ENCODE measurements at places on chromosomes 3 and 15.

DNA sequence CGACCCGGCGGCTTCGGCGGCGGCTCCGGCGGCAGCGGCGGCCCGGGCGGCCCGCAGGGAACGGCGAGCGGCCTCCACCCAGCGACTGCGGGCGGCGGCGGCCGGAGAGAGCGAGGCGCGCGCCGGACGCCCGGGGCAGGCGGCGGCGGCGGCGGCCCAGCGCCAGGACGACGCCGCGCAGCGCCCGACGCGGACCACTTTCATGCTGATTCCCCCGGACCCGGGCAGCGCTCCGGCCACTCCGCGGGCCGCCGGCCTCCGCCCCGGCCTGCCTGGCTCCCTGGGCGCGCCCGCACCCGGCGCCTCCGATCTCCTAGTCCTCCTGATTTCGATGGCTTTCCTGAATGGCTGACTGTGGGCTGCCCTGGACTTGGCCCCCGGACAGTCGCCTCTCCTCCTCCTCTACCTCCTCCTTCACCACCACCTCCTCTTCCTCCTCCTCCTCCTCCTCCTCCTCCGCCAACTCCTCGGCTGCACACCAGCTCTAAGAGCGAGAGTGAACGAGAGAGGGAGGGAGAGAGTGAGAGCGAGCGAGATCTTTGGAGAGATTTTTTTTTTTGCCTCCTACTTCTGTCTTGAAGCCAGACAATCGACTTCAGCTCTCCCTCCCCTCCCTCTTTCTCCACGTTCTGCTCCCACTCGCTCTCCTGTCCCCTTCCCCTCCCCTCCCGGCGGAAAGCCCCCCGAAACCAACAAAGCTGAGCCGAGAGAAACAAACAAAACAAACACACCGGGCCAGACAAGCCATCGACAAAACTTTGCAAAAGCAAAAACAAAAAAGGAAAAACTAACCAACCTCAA lies 844 bp downstream of the NR2F2 start:
- no peak for DNase-seq

DNA sequence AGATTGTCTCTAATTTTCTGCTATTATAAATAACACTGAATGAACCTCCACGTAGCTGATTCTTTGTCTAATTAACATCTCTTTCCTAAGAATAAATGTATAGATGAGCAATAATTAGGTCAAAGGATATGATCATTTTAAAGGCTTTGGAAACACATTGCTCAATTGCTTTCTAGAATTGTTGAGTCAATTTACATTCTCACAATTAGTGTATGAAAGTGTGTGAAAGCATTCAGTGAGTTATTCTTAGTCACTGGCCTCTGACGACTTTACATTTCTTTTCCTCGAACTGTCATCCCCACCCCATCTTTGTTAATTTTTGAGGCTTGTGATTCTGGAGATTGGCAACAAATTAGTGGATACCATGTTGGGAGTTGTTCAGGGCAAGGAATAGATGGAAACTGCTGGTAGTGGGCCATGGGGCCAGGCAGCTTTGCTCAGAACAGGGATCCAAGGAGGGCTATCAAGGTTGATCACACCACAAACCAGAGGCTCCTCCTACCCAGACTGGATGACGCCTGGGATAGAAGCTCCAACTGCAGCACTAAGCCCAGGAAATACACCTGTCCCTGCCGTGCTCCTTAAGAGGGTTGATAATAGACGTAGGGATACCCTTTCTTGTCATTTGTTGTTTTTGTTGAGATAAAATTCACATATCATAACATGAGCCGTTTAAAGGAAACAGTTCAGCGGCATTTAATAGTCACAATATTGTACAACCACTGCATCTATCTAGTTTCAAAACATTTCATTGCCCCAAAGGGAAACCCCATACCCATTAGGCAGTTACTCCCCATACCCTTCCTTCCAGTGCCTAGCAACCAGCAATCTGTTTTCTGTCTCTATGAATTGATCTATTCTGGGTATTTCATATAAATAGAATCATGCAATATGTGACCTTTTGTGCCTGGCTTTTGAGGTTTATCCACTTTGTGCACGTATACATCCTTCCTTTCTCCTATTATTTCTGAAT lies 27.9 kb downstream of the EIF1B start:
- DNase-seq = no peak

GRCh38 chr3:33919312-33920120 lies 121.1 kb downstream of the PDCD6IP start:
- DNase-seq = no peak

DNA sequence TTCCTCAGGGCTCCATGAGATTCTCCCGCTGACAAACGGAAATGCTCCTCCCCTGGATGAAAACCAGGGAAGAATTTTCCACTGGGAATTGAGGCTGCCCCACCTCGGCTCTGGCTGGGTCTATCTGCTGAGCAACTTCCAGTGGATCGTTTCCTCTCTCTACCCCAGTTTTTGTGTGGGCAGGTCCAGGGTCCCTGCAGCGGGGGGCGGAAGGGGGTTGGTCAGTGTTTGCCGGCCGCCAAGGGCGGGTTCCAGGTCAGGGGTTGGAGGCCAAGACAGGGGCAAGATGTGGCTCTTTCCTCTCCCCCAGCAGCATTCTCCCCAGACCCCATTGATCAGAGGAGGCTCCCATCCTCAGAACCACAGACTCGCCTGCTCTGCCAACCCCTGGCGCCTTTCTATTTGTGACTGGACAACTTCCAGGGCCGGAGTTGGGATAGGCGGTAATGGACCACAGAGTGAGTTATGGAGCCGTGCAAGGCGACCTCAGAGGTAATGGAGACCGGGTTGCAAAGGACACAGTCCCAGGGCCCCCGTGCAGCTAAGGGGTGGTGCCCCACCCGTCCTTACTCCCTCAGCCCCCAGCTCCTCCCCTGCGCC lies 92.2 kb downstream of the WNT7A start:
- DNase-seq = no peak

- peak; percentile 60 for DNase-seq
These were observed 32.7 kb downstream of the GLDN start for GRCh38 chr15:51374131-51374530.

DNA sequence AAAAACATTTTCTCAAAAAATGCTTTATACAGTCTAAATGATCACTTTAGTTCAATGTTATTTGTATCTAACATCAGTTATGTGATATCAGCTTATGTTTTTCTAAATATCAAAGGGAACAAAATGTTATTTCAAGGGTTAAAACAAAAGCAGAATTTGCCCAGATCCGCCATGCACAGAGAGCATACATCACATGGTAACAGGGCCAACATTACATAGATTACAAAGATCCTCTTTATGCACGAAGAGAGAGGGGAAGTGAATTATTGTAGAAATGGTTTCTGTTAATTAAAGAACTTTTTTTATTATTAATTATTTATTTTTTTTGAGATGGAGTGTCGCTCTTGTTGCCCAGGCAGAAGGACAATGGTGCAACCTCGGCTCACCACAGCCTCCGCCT lies 100.8 kb upstream of the MME start:
- no peak for DNase-seq

DNA sequence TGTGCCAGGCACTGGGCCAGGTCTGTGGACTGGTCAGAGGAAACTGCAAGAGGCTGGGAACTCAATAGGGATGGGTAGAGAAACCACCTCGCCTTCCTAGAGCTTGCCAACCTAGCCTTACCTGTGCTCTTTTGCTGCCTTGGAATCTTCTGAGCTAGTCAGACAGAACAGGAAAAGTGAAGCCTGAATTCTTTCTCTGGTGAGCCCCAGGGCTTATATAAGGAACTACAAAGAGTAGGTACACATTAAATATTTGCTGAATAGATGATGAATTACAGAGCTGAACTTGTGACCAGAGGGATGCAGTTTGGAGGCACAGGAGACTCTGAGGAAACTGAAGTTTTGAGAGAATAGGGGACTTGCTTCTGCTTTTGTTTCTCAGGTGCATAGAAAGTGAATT lies 15.6 kb upstream of the FBXW12 start:
- no peak for DNase-seq

- DNase-seq = no peak
These were observed 7.7 kb upstream of the KY start for GRCh38 chr3:134658555-134658954.

GRCh38 chr15:39304931-39305728 lies 275.7 kb upstream of the THBS1 start:
- DNase-seq = no peak

- DNase-seq = no peak
These were observed 166.0 kb downstream of the ABHD5 start for GRCh38 chr3:43856761-43857160.

DNA sequence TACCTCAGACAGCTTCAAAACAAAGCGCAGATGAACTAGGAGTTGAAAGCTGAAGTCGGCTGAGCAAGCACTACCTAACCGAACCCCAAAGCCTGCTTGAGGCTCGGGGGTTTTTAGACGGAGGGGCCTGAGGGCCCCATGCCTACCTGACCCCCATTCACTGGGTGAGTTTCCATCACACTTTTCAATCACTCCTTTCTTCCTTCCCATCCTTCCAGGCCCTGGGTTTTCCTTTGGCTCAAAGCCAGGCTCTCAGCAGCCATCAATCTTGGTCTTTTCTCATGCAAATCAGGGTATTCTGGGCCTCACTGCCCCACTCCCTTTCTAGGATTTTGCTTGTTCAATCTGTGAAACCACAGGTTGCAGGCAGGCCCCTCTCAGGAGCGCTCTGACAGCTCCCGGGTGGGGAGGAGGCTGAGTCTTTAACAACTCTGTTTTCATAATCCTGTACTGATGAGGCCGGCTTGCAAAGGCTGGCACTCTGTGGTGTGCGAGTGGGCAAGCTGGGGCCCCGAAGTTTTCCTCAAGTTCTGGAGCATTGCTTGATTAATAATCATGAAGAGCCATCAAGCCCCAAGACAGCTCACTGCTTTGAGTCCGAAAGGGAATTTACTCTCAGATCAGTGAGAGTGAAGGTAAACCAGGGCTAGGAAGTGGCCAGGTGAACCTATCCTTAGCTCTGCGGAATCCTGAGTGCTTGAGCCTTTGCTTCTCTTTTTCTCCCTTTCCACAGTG lies 97.6 kb downstream of the FRMD4B start:
- peak; percentile 26 for DNase-seq

DNA sequence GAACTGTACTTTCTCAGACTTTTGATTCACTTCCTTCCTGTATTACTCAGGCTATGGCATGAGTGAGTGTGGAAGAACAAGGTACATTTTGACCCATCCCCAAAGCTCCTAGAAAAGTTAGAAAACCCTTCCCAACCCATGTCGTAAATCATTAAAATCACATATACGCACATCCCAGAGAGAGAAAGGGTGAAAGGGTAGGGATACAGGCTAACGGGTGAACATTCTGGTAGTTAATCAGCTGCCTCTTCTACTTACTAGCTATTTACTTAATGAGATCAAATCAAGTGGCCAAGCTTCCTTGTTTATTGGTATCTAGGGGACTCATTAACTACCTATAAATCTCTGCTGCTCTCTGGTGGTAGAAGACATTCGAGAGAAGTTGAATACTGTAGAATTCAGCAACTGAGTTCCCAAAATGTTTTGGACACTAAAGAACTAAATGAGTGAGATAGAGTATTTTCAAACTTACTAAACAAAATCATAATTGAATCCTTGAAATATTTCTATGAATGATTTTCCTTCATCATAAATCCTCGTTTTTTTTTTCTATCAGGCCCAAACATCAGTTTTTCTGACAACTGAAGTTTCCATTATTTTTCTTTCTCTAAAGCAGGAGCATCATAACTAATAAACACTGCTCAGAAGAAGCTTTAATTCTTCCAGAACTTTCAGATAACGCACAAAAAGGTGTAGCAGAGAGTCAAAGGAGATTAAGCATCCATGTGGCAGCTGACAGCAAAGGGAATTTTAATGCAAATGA lies 124.2 kb downstream of the IMPG2 start:
- peak; percentile 48 for DNase-seq

- no peak for DNase-seq
These were observed 2.6 kb downstream of the TIMMDC1 start for GRCh38 chr3:119500901-119501300.

GRCh38 chr3:134799393-134799792 lies 4.3 kb downstream of the EPHB1 start:
- no peak for DNase-seq

DNA sequence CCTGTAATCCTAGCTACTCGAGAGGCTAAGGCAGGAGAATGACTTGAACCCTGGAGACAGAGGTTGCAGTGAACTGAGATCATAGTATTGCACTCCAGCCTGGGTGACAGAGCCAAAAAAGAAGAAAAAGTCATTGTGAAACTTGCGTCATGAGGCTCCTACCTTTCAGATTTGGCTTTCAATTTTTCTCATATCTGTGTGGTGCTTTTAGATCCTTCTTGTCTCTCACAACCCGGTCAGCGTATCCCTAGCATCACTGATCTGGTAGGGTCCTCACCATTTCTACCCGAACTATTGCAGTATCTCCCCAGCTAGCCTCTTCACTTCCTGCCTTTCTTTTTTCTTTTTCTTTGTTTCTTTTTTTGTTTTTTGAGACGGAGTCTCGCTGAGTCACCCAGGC lies 21.6 kb upstream of the GCNT3 start:
- DNase-seq = no peak

GRCh38 chr3:26247712-26248111 lies 374.9 kb upstream of the LRRC3B start:
- no peak for DNase-seq

- DNase-seq = no peak
These were observed 63.6 kb upstream of the ARL8B start for GRCh38 chr3:5058471-5058951.

Data from NCI-H526 (cell line).